Substantia nigra (tissue), 51 donors: ENCODE measurements at places on chromosomes 4 and X.

DNA sequence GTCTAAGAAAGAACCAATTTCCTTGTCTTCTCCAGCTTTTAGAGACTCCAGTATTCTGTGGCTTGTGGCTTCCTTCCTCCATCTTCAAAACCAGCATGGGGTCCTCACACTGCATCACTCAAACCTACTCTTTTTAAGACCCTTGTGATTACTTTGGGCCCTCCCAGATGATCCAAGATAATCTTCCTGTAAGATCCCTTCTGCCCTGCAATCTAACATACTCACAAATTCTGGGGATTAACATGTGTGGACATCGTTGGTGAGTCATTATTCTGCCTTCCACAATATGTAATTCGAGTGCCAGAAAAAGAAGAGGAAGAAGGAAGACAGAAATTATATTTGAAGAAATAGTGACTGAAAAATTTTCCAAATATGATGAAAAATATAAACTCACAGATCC, 47.9 kb downstream of the BEND4 start:
- no peak for DNase-seq

GRCh38 chr4:22625311-22625710, 67.4 kb upstream of the GBA3 start:
- no peak for DNase-seq

DNA sequence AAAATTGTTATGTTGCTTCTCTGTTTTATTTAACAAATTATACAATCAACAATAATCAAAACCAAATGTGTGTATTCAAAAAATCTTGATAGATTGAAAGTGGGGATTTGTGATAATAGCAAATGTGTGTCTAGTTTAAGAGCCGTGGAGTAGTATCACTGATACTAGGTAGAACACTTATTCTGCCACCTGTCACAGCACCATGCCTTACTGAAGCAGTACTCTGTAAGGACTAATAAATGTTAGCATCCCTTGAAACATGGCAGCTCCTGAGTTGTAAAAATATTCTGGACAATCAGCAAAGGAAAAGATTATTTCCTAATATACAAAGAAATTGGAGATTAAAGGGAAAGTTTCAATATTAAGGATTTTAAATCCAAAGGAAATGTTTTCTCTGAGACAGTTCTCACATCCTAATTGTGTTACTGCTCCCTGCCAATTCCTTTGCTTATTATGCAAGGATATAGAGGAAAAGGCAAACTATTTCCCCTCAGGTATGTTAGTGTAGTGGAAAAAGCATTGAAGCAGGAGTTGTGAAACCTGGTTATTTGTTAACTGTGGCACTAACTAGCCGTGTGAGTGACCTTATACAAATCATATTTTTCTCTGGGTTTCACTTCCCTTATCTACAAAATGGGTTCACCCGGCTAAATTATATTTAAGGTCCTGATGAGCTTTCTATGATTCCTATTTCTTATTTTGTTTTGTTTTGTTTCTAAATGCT, 303.1 kb downstream of the ARHGAP24 start:
- DNase-seq = no peak

GRCh38 chrX:123083924-123084323, 100.2 kb upstream of the GRIA3 start:
- no peak for DNase-seq

- DNase-seq = peak; percentile 18
These were observed 68.3 kb downstream of the LARP7 start for GRCh38 chr4:112704991-112705845.

- DNase-seq = no peak
These were observed 354.1 kb downstream of the GRIA2 start for GRCh38 chr4:157574606-157575005.

DNA sequence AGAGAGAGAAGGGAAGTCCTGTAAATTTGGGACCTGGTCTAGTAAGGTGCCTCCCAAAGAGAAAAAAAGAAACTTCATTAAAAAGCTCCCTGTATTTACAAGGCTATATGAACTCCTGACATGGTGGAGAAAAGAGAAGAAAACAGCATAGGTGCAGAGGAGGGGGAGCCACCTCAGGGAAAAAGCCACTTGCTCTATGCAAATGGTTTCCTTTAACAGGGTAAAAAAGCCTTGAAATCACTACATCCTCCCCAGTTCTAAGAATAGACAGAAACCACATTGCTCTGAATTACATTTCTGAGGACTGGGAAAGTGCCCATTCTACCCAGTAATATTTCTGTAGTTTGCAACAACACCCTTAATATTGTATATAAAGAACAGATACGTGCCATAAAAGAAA, 165.5 kb downstream of the KLF8 start:
- DNase-seq = no peak

DNA sequence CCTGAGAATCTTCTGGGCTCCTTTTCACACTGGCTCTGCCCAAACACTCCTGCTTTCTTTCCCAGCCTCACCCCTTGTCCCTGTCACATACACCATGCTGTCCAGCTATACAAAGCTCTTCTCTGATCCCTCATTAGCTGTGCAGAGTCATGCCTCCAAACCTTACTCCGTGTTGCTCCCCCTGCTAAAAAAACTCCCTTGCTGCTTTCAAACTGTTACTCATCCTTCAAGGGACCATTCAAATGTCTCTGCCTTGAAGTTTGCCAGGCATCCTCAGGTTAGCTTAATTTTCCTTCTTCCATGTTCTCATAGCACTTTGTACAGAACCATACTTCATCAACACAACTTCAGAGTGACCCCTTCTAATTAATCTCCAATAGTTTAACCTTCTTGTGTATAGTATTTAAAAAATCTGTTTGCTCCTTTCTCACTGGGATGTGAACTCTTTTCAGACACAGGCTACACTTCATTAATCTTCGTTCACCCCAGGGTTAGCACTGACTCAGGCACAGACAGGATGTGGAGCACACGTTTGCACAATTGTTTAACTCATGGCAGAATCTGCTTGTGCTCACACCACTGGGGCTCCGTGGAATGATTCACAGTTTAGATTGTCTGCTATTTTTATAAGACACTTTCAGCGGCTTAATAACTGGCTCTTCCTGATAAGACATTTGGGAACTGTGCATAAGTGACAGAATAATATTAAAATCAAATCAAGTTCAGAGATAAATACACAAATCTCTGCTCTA, 21.4 kb upstream of the SEL1L3 start:
- DNase-seq = no peak

DNA sequence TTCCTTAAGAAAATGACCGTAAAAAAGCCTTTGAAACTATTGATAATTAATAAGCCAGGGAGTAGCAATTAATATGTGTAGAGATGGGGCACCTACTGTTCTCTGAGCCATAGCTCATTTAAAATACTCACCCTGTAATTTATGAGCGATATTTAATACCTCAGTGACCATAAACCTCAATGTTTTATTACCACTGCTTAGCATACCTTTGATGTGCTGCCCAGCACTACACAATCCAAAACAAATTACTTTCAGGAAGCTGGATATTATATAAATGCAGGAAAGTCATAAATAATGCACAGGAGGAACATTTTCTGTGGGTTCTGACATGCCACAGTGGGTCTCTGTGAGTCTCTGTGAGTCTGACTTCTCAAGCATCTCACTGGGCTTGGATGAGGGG, 166.1 kb upstream of the RPL34 start:
- no peak for DNase-seq

GRCh38 chr4:71584585-71584984, 199.3 kb downstream of the GC start:
- DNase-seq = no peak
